ENCODE measurements at places on chromosomes 1 and 21.

DNA sequence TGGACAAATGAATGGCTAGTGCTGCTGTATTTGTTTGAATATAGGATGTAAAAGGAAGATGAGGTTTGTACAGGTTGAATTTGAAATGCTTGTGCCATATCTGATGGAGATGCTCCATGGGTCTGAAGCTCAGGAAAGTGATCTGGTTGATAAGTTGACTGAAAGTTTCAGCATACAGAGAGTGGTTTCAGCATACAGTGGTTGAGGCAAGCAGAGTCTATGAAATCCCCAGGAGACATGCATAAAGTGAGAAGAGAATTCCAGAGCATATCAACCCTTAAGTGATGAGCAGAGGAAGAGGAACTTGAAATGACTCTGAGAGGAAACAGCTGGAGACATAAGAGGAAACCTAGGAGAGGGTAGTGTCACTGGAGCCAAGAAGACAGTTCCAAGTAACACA is 21.7 kb downstream of the TCHHL1 start:
- no peak for DNase-seq

- DNase-seq = no peak
Observed at GRCh38 chr21:36917471-36918158, 48.9 kb downstream of the HLCS start.

GRCh38 chr1:162023181-162023546 is 505 bp downstream of the OLFML2B start:
- peak; percentile 24 for DNase-seq

- no peak for DNase-seq
Observed at GRCh38 chr1:77316966-77317365, 35.1 kb downstream of the AK5 start.

- no peak for DNase-seq
Observed at GRCh38 chr1:63983391-63984256, 209.8 kb downstream of the ROR1 start.

Measured in right cardiac atrium (tissue), 5 donors.